IPS DF 19.7 (cell line): ENCODE measurements at places on chromosomes 12 and 14.

- DNase-seq: no peak
Observed at GRCh38 chr12:53747095-53747494, 4.7 kb downstream of the CISTR start.

DNA sequence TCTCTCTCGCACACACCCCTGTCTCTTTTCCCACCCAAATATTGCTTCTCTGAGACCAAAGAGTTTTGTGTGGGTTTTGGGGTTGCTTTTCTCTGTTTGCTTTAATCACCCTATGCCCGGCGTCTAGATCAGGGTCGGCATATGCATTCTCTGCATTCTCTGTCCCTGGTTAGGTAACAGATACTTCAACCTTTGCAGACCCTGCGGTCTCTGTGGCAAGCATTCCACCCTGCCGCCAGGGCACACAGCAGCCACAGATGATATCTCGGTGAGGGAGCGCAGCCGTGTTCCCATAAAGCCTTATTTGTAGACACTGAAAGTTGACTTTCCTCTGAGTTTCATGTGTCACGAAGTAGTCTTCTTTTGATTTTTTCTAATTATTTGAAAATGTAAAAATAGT, 110.4 kb upstream of the FZD10 start:
- DNase-seq: no peak

DNA sequence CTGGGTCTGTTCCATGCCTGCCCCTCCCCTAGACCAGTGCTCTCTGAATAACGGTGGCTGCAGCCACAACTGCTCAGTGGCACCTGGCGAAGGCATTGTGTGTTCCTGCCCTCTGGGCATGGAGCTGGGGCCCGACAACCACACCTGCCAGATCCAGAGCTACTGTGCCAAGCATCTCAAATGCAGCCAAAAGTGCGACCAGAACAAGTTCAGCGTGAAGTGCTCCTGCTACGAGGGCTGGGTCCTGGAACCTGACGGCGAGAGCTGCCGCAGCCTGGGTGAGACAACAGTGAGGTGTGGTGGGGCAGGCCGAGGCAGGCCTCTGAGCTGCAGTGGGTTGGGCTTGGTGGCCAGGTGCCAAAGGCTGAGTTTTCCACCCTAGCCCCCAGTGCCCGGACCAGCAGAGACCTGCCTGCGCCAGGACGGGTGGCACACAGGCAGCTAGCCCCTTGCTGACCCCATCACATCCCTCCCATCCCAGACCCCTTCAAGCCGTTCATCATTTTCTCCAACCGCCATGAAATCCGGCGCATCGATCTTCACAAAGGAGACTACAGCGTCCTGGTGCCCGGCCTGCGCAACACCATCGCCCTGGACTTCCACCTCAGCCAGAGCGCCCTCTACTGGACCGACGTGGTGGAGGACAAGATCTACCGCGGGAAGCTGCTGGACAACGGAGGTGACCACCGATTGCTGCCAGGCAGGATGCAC, 28.2 kb upstream of the LRP1-AS start:
- peak; percentile 12 for DNase-seq

- no peak for DNase-seq
Observed at GRCh38 chr14:79011091-79011919, 841.1 kb downstream of the NRXN3 start.

GRCh38 chr12:6302621-6303020, 7.9 kb upstream of the PLEKHG6 start:
- DNase-seq: no peak

- no peak for DNase-seq
Observed at GRCh38 chr12:123750159-123750656, 11.9 kb upstream of the DNAH10 start.

- DNase-seq: no peak
Observed at GRCh38 chr14:104600141-104600643, 4.4 kb downstream of the TMEM179 start.

GRCh38 chr14:81066672-81067071, 111.3 kb downstream of the TSHR start:
- no peak for DNase-seq

DNA sequence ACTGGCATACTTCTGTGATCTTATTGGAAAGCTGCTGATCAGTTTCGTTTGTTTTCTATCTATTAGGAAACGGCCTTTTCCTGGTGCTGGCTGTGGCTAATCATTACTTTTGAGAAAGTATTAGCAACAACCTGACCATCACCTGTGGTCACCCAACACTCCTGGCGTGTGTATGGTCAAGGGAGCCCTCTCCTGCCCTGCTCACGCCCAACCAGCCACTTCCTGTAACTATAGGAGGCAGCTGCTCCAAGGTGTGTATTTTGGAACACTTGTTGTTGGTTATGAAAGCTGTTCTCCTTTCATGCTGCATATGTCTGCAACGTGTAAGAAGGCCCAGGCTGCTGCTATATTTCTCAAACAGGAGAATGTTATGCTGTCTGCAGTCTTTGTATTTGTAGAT, 1582.8 kb downstream of the AACS start:
- DNase-seq: no peak

DNA sequence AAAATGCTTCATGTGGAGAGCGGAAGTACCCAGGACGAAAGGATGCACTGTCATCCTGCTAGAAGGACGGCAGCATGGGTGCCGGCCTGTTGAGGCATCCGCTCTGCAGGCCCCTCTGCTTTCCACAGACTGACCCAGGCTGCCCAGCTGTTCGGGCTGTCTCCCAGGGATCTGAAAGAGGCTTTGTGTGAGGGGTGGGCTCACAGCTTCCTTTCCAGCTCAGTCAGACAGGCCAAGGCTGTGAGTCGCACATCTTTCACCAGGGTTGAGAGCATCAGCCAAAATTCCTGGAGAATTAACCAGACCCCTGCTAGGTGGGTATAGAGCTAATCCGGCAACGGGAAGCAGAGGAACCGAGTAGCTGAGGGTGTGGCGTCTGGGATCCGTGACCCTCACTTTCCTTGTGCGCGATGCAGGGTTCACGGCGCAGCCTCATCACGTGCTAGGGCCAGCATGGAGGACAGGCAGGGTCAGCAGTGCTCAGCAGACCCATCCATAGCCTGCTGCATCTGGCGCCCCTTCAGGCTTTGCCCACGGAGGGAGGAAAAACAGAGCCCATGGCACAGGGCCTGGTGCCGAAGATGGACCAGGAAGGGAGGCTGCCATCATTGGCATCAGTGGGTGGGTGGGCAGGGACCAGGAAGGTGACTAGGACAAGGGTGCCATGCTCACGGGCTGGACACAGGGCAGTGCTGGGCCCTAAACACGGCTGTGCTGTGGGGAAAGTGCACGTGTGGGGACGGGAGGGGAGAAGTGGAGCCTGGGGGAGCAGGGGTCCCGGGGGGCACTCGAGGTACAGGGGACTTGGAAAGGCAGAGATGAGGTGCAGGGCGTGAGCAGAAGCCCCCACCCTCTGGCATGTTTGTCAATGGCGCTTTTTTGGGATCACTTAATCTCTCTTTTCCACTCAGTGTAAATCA, 9.2 kb upstream of the SIVA1 start:
- no peak for DNase-seq

- DNase-seq: no peak
Observed at GRCh38 chr14:99537399-99537798, 56.2 kb downstream of the CCNK start.

DNA sequence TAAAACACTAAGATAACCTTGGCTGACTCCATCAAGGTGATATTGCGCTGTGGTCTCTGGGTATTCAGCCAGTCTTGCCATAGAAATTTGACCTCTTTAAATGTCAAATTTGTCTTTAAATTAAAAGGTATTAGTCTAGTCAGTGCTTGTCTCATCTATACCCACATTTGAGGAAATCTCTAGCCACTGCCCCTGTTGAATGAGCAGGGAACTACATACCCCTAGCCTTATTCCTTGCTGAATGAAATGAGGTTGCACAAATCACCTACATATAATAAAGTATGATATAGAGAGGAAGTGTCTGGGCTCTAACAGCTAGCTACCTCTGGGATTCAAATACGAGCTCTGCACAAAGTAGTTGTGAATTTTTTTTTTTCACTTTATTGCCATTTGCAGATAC, 256.8 kb downstream of the C12orf50 start:
- no peak for DNase-seq

DNA sequence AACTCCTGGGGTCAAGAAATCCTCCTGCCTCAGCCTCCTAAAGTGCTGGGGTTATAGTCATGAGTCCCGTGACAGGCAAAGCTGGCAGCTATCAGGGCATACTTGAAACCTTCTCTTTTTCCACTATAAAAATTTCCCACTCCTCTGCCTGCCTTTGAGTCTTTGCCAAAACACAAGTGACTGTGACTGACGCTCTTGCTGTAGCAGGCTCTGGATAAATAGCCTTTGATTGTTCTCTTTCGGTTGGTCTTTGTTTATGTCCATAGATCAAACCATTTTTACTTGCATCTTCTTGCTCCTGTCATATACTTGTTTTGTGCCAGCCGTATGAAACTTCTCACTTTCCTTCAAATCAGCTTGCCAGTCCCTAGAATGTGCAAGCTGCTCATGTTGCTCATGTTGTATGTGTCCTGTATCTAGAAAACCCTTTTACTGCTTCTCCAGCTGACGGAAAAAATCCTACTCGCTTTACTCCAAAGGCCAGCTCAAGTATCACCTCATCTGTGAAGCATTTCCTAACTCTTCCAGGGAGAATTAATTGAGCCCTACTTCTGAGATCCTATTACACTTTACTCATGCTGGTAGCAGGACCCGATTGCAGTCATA, 73.1 kb downstream of the RESF1 start:
- no peak for DNase-seq

DNA sequence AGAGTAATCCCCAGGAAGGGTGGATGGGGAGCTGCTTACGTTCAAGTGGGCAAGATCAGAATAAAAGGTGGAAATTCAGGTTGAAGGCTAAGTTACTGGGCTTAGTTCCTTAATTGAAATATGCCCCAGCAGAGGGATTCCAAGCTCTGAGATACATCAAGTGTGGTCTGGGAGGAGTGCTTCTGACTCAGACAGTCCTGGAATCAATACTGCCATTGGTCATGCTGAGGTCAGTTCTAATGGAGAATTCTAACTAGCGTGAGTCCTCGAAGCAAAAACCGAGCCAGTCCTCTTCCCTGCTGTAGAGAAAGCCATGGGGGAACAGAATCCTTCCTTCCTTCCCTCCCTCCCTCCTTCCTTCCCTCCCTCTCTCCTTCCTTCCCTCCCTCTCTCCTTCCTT, 39.9 kb downstream of the NOS1 start:
- no peak for DNase-seq

GRCh38 chr14:21055432-21056117, 2.0 kb upstream of the RNASE8 start:
- no peak for DNase-seq

DNA sequence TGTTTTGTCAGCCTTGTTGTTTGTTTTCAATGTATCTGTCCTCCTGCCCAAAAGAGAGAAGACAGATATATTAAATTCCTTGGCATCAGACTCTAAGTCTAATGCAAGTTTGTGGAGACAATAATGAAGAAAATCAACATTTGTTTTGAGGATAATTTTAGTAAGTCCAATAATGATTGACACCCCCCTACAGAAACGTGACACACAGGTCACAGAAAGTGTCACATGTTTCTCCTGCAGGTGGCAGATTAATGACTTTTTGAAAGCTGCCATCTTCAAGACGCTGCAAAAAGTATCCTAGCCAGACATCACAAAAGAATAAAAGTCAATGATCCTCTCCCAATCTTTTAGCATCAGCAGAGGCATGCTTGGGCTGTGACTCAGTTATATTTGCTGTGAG, 378.8 kb upstream of the TMPO start:
- no peak for DNase-seq

GRCh38 chr14:48983351-48983888, 602.8 kb downstream of the RPS29 start:
- no peak for DNase-seq

GRCh38 chr12:120225852-120226640, 25.1 kb upstream of the RPLP0 start:
- no peak for DNase-seq

DNA sequence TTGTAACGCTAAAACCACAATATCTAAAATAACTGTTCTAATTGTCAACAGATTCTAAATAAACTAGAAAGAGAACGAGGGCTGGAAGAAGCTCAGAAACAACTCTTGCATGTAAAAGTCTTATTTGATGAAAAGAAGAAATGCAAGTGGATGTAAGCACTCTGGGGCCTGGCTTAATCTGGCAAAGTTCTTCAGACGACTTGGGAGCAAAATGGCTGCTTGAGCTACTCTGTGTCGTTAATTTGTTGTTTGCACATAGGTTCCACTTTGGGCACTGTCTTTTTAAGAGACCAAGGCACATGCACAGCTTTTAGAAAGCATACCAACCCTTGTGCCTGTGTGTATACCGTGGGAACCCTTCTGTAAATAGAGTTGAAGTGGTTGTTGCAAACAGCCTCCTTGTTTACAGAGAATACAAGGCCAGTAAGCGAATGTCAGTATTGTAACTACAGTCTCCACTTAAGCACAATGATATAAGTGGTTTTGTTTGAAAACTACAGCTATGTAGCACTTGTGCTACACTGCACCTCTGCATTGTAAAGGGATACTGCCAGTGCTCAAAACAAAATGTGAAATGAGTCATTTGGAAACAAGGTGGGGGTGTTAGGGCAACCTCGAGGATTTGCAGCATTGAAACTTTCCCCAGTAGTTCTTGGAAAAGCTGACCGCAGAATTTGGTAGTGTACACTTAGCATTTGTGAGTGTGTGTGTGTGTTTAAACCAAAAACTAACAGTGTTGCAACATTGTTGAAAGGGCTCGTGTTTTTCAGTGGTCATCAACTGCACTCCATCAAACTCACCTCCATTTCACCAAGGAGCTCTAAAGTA, 154.3 kb downstream of the CEP83 start:
- DNase-seq: no peak

GRCh38 chr12:106783515-106783914, 9.0 kb downstream of the RIC8B start:
- DNase-seq: no peak

- no peak for DNase-seq
Observed at GRCh38 chr14:69861025-69861569, 18.1 kb upstream of the SMOC1 start.

- DNase-seq: no peak
Observed at GRCh38 chr12:110229409-110229808, 51.6 kb upstream of the ATP2A2 start.

GRCh38 chr14:72892103-72892878, 1.6 kb downstream of the DPF3 start:
- no peak for DNase-seq
